Pancreas (tissue), 10 donors: ENCODE measurements at places on chromosomes 3 and 15. TPM values are rescaled to one million over a fixed set of nuclear protein-coding genes. Genes with fewer than 3 reads are reported as not detected.

DNA sequence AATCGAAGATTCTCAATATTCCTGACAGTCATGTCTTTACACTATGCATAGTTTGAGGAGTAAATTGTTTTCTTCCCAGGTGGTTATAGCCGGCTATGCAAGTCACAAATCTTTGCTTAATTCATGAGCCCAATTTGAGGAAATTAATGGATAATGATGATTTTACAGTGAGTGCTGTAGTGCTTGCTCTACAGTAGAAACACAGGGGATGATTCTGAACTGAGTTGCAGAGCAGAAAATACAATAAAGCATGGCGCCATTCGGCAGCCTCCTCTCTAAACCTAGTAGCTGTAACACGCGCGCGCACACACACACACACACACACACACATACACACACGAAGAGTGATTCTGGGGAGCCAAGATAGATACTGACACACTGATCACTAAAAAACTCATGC is 181.7 kb upstream of the DPH6 start:
- H3K4me3 ChIP-seq = no peak overlapping the region
- no peaks in the 10 kb centered on the region for H3K36me3 ChIP-seq
- H3K27ac ChIP-seq = peak overlapping the region; percentile 67
- no peaks in the 10 kb centered on the region for H3K4me1 ChIP-seq

DNA sequence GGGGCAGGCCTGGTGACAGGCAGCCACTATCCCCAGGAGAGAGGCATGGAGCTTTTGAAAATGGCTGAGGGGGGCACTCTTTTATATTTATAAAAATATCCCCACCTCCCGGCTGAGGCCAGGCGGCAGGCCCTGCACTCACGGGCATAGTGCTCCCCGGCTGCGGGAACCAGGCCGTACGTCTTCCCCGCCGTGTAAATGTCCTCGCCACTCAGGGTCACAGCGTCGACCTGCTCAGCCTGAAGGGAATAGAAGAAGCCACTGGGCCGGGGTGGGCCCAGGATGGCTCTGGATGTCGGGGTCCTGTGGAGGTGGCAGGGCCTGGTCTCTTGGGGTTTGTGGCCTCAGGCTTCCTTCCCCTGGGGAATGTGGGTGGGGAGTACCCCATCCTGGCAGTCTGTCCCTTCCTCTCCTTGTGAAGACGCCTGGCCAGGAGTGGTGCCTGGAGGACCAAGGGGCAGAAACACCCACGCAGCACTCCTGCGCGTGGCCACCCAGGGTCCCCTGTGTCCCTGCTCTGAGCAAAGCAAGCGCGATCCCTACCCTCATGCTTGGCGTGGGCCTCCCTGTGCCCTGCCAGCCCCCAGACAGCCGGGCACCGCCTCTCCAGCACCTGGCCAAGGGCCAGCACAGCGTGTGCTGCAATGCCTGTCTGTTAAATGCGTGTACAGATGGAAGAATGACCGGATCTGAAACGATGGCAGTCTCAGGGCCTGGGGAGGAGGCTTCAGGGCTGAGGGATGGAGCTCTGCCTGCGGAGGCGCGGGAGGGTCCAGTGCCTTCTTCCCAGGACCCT is 18.9 kb downstream of the MELTF start:
- no peaks in the 10 kb centered on the region for H3K36me3 ChIP-seq
- no peaks in the 10 kb centered on the region for H3K27me3 ChIP-seq
- H3K4me3 ChIP-seq = no peak overlapping the region
- no peaks in the 10 kb centered on the region for H3K4me1 ChIP-seq
- no peak overlapping the region for H3K27ac ChIP-seq
- peak; percentile 50 for DNase-seq

GRCh38 chr3:59553076-59553475 is 503.3 kb upstream of the CFAP20DC start:
- H3K27me3 ChIP-seq = no peaks in the 10 kb centered on the region
- no peaks in the 10 kb centered on the region for H3K36me3 ChIP-seq
- no peak overlapping the region for H3K4me3 ChIP-seq
- no peaks in the 10 kb centered on the region for H3K4me1 ChIP-seq
- no peak overlapping the region for H3K27ac ChIP-seq

The BCHE gene
- 0.75 TPM for total RNA-seq

The TMED3 gene
- 71.7 TPM for total RNA-seq

The SLTM gene
- total RNA-seq = 27.3 TPM

The PLSCR4 gene
- 28.2 TPM for total RNA-seq

The VIPR1 gene
- total RNA-seq = 0.47 TPM
